ENCODE measurements at places on chromosomes 2 and 18.
A peak's percentile ranks its signal among the peaks of the same experiment; 100 is the strongest.

DNA sequence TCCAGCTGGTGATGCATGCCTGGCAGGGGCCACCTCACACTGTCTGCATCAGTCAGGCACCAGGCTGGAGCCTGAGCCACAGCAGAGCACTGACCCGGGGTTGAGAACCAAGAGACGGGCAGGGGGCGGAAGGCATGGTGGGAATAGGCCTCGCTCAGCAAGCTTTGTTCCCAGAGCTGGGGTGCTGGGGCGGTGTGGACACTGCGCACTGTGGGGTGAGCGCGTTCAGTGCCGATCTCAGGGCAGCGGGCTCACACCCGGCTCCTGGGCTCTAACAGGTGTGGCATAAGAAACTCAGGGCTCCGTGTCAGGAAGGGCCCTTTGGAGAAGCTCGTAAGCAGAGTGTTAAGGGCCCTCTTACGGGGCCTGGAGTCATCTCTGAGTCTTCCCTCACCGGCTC lies 15.7 kb downstream of the SH3RF3 start:
- no peak overlapping the region for H3K27ac ChIP-seq
- no peak for DNase-seq
- H3K36me3 ChIP-seq: no peaks in the 10 kb centered on the region
- no peaks in the 10 kb centered on the region for H3K4me1 ChIP-seq
- no peaks in the 10 kb centered on the region for H3K27me3 ChIP-seq
- no peak overlapping the region for H3K4me3 ChIP-seq

DNA sequence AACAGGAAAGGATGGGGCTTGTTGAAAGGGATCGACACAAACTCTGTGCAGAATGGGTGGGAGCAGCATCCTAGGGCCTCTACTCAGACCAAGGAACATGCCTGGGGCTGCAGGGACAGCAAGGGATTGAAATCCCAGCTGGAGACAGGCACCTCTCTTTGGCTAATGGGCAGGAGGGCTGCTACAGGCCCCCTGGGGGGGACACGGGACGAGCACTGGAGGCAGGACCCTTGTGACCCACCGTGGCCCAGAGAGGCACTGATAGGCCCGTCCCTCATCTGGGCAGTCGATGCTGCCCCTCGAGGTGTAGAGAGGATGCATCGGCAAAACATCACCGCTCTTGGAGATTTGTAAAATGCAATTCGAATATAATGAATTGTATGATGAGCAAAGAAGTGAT lies 5.1 kb downstream of the HS1BP3 start:
- DNase-seq: no peak
- no peak overlapping the region for H3K27ac ChIP-seq
- H3K4me1 ChIP-seq: no peaks in the 10 kb centered on the region
- no peaks in the 10 kb centered on the region for H3K27me3 ChIP-seq

DNA sequence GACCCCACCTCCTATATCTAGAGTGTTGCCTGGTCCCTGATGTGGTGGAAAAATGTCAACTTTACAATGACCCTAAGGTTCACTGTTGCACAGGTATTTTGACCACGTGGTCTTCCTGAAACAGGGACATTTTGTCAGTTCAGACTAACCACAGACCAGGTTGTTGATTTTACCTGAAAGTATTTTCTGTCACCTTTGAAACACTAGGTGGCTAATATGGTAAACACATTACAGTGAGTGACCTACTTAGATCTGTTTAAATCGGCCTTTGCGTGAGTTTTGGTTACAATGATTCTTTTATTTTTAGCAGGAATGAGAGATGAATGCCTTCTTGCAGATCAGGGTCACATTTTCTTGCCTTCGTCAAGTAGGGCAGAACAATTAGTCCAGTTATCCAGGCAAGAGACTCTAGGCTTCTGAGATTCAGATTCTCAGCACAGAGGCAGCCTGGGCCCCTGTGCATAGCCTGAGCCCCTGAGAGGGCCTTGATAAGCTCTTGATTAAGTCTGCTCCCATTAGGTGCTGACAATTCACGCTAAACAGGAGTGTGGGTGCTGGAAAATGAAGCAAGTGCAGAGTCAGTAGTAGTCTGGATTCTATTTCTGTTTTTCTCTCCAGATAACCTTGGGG lies 226.2 kb downstream of the KCNS3 start:
- H3K4me3 ChIP-seq: no peak overlapping the region
- H3K27me3 ChIP-seq: no peaks in the 10 kb centered on the region
- no peaks in the 10 kb centered on the region for H3K36me3 ChIP-seq
- H3K27ac ChIP-seq: no peak overlapping the region
- DNase-seq: no peak

GRCh38 chr2:182949572-182950189 lies 83.2 kb upstream of the FRZB start:
- H3K4me1 ChIP-seq: peaks cover 6% of the 10 kb centered on the region
- peaks cover 27% of the 10 kb centered on the region for H3K36me3 ChIP-seq
- peak overlapping the region; percentile 69 for H3K27ac ChIP-seq
- H3K4me3 ChIP-seq: no peak overlapping the region
- H3K27me3 ChIP-seq: no peaks in the 10 kb centered on the region

- H3K36me3 ChIP-seq: no peaks in the 10 kb centered on the region
- DNase-seq: no peak
- H3K27ac ChIP-seq: no peak overlapping the region
- H3K27me3 ChIP-seq: no peaks in the 10 kb centered on the region
- H3K4me1 ChIP-seq: no peaks in the 10 kb centered on the region
Measured at GRCh38 chr2:54012538-54013141, 41.8 kb upstream of the PSME4 start.
